ENCODE measurements at places on chromosomes 3 and 15. TPM values are rescaled to one million over a fixed set of nuclear protein-coding genes. Genes with fewer than 3 reads are reported as not detected.

Gene RPS27L
- total RNA-seq, result 179 TPM

Gene GOLGA8J
- not detected for total RNA-seq

Gene ANKUB1
- not detected for total RNA-seq

Gene ACKR2
- total RNA-seq, result 0.15 TPM

Gene PRRT3
- 6.1 TPM for total RNA-seq

Measured in activated naive CD4-positive, alpha-beta T cell treated with anti-CD3 and anti-CD28 coated beads, Interleukin-2, amount 10 ng/mL, durations not matched to agents 5 hours and 36 hours (primary cell).